Stimulated activated naive B cell treated with anti-CD40 and anti-IgM and Interleukin-4, amounts not matched to agents 10 μg/mL and 1 μg/mL and 100 μg/mL, for 72 hours (primary cell): ENCODE measurements at places on chromosomes 6 and 20.

DNA sequence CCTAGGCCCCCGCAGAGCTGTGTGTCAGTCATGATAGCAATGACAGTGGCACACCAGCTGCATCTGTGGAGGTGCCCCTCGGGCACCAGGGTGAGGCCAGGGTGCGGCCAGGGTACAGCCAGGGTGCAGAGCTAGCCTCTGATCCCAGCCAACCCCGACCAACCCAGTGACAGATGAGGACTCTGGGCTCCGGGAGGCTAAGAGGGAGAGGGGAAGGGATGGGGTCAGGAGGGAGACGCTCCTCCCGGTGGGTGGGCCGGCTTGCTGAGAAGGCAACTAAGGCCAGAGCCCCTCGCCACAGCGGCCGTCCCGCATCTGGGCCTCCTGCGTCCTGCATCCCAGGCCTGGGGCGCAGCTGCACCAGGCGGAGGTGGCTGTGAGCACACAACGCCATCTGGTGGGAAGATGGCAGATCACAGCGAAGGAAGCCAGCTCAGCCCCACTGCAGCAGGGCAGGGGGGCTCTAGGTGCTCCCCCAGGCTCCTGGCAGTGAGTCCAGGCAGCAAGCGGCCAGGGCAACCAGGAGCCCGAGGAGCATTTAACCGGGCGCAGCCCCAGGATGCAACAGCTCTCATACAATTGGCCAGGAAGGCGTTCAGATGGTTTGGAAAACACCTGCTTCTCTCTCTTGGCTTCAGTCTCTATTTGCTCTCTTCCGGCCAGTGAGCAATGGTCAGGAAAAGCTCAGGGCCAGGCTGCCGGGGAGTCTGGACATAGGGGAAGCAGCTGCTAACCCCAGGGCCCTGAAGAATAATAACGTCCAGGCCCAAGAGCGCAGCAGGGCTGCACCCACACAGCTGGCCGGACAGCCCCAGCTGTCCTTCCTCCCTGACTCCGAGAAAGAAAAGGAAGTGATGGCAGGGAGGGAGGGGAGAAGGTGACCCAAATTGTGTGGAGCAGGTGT lies 169.4 kb downstream of the TAF4 start:
- DNase-seq = no peak

- DNase-seq = no peak
Observed at GRCh38 chr6:163772701-163773100, 358.2 kb downstream of the QKI start.

- no peak for DNase-seq
Observed at GRCh38 chr6:125222531-125223455, 69.2 kb downstream of the TPD52L1 start.

- no peak for DNase-seq
Observed at GRCh38 chr6:144561455-144562043, 276.4 kb downstream of the UTRN start.

- DNase-seq = no peak
Observed at GRCh38 chr6:2412731-2413130, 167.3 kb upstream of the GMDS start.

DNA sequence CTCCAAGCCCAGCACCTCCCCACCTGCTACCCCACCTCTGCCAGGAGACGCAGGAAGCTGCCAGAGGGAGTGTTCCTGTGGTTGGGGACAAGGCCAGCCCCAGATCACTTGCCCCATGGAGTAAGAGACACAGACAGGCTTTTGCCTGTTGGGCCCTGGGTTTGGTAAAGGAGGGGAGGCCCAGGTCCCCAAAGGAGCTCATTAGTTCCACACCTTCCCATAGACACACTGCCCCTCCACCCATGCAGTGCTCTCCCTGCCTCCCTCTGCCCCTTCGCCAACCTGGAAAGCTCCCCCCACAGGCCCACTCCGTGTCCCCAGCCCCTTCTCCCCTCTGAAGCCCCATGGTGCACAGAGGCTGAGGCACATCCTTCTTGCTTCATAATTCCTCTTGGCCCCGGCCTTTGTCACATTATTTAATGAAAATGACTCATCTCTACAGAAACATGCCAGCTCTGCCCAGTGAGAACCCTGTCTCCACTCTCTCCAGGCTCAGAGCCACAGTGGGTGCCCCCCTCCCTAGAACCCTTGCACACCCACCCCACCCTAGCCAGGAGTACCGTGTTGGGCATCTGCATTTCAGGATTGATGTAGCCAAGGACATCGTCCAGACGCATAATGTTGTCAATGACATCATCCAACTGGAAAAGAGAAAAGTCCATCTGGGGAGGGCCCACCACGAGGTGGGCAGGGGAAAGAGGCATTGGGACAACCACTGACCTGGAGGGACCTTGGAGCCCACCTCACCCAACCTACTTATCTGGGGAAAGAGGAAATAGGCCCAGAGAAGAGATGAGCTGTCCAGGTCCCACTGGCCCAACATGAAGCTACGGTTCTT lies 46.0 kb downstream of the TFEB start:
- DNase-seq = no peak

DNA sequence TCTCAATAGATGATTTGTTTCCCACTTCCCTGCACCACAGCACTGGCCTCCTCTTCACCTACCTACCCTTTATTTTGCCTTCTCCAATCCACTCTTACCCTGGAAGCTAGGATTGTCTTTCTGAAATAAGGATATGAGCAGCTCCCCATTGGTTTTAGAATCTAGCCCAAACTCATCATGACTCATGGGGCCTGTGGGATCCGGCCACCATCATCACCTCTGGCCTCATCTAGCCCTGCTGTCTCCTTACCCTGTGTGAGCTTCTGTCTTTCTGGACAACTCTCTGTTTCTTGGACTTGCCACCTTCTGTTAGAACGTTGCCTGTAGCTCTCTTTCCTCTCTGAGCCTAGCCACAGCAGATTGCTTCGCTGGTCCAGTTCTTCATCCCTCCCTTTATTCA lies 277.1 kb downstream of the PAX1 start:
- no peak for DNase-seq

- DNase-seq = no peak
Observed at GRCh38 chr6:97449444-97449966, 166.5 kb upstream of the MMS22L start.

- DNase-seq = no peak
Observed at GRCh38 chr20:63225082-63225454, 9.1 kb upstream of the YTHDF1 start.

GRCh38 chr20:60007464-60007863 lies 49.2 kb downstream of the CDH26 start:
- DNase-seq = no peak
